Cardiac fibroblast (primary cell): ENCODE measurements at places on chromosomes 2 and 18.

DNA sequence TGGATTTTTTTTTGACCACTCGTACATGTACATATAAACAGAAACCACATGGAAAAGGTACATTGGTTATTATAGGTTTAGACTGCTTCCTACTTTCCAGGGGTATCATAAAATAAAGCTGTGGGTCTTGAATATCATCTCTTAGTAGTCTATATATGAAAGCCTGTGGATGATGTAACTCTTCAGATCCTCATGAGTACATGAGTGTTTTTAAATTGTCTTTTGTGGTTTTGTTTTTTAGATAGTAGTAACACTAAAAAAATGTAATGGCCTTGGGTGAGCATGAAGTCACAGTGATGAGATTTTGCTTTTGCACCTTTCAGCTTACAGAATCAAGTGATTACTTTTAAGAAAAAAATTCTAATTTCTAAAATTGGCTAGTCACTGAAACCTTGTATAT is 80.2 kb downstream of the RAB3GAP1 start:
- no peak for DNase-seq

- DNase-seq: no peak
These were observed 5.9 kb downstream of the SCYGR3 start for GRCh38 chr2:227608561-227609338.

- no peak for DNase-seq
These were observed 217.1 kb downstream of the SLC4A3 start for GRCh38 chr2:219844401-219845091.

DNA sequence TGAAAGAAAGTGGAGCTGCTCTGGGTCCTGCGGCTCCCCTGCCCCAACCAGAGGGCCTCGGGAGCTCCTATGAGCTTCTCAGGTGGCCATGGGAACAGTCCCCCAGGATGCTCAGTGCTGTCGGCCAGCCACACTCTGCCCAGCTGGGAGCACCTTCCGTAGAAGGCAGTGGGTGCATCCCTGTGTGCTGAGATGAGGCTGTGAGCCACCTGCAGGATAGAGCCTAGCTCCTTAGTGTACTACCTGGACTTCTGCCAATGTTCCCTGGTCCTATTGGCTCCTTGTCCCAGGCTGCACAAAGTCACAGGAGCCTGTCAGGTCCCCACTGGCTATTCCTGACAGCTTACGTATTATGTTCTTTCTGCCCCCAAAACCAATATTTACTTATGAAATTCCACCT is 16.1 kb downstream of the PRELID3A start:
- DNase-seq: no peak

DNA sequence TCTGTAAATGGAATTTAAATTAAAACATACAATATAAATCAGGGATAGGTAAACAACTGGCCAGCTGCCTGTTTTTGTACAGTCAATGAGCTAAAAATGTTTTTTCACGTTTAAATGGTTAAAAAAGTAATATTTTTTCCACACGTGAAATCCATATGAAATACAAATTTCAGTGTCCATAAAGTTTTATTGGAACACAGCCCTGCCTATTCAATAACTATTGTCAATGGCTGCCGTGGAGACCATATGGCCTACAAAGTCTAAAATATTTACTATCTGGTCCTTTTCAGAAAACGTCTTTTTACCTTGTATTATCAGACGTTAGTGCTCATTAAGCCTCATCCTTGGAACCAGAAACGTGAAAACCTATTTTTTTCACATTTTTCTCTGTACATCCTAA is 1.3 kb downstream of the TMEM17 start:
- DNase-seq: no peak

DNA sequence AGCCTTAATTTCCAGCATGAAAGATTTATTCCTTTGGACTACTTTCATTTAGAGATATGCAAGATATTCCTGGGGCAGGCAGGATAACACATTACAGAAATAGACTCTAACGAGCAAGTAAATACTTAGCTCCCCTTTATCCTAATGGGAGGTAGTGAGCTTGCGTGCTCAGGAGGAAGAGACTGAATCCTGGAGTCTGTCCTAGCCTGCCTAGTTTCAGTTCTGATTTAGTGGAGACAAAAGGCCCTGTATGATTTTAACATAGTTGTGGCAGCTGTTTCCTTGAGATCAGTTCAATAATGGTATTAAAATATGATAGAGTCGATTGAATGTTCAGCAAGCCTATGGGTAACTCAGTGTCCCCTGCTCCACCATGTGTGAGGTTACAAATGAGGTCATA is 109.5 kb downstream of the FMNL2 start:
- DNase-seq: no peak
